NK-92 treated with Interleukin-12 subunit alpha and Interleukin-12 subunit beta, amount 100 ng/mL, for 24 hours (cell line): ENCODE measurements at places on chromosomes 11 and 22.

DNA sequence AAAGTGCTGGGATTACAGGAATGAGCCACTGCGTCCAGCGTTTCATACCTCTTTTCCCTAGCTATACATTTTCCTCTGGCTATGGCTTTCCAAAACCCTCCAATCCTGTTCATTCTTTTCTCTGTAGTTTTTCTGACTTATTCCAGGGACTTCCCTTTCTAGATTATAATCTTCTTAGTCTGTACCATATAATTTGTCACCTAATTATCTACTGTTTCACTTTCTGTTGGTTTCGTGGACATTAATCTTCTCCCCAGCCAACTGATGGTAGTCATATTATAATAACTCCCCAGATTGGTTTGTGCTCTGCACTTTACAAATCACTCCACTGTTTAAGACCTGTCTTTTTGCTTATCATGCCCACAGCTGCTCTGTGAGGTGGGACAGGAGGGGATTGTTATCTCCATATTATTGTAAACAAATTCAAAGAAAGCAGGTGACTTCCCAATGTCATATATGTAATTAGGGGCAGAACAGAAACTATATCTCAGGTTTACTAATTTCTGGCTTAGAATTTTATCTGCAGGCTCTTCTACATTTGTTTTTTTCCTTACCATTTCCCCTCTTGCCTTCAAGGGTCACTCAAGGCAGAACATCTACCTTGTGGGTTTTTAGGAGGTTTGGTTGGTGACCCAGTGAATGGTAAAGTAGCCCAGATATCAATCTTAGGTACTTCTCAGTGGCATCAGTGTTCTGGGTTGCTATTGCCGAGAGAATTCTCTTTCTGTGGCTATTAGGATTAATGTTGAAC, 23.9 kb downstream of the STIM1 start:
- DNase-seq = no peak

- no peak for DNase-seq
Measured at GRCh38 chr11:125192183-125192582, 27.6 kb downstream of the PKNOX2 start.

DNA sequence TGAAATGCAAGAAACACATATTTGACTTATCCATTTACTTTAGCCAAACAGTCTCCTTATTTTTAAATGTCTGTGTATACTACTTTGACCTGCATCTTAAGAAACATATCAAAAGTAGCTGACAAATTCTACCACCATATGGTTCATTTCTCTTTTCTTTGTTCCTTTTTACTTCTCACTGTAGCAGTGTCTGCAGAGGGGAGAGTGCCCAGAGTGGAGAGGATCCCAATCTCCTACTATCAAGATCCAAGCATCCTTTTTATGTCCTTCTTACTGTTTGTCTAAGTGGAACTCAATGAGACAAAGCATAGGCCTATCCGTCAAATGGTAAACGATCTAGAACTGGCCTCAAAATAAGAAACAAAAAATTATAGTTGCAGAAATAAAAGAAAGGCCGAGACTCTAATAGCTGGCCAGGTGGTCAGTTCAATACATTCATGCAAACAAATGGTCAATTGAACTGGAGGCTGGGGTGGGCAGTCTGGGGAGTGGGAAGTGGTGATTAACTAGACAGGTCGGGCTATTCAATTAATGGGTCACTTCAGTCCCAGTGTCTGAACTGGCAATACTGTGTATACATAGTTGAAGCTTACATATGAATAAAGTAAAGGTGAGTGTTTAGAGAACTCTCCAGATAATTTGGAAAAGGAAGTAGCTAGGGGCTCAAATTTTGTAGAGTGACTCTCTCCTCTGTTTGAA, 149.1 kb downstream of the MAML2 start:
- DNase-seq = no peak

DNA sequence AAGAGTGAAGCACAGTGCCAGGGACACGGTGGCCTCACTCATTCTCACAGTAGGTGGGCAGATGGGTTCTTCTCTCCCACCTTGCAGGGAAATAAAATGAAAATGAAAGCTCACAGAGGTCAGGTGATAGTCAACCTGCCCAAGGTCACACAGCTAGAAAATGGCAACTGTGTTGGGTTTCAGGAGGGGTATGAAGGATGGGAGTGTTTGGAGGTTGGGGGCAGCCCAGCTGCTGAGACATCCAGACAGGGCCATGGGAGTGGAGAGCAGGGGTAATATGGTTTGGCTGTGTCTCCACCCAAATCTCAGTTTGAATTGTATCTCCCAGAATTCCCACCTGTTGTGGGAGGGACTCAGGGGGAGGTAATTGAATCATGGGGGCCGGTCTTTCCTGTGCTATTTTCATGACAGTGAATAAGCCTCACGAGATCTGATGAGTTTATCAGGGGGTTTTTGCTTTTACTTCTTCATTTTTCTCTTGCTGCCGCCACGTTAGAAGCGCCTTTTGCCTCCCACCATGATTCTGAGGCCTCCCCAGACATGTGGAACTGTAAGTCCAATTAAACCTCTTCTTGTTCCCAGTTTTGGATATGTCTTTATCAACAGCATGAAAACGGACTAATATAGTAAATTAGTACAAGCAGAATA, 247.0 kb downstream of the TENM4 start:
- no peak for DNase-seq

GRCh38 chr11:124359566-124359965, 24.7 kb downstream of the OR8B2 start:
- no peak for DNase-seq

DNA sequence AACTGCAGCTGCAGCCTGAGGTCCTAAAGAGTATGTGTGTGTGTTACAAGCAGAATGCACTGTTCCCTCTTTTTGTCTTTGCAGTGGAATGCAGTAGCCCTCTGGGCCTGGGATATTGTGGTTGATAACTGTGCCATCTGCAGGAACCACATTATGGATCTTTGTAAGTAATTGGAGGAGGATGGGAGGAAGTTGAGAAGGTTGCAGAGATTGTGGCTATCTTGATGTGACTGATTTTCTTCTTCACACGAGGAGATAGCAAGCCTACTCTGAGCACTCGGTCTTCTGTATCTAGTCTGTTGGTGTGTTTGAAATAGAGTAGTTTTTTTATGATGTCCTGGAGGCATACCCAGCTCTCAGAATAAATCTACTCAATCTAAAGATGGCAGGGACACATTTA, 2.3 kb downstream of the RBX1 start:
- DNase-seq = no peak

GRCh38 chr22:47382164-47382890, 619.9 kb downstream of the TBC1D22A start:
- DNase-seq = no peak

DNA sequence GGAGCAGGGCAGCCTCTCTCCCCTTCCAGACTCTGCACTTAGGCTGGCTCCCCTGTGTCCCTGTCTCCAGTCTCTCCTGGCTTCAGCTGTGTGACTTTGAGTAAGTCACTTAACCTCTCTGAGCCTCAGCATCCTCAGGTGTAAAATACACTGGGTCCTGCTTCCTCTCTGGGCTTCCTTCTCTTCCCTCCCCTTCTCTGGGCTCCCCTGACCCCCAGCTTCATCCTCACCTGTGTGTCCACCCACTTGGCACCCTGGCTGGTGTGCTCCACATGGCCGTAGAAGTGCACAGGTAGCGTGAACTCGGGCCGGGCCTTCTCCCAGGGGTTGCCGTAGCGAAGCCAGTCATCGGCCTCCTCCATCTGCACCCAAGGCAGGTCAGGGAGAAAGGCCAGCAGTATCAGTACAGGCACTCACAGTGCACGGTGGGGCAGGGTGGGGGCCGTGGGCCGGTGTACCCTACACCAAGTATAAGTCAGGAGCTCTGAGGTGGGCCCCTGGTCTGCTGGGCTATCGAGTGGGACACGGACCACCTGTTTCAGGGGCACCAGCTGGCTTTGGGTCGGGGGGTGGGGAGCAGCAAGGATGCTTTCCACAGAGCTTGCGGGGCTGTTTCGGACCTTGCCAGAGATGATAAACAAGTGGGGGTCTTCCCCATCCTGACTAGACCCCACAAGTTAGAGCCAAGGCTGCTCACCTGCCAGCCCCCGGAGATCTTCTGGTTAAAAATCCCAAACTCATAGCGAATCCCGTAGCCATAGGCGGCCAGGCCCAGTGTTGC, 2.0 kb downstream of the PYGM start:
- no peak for DNase-seq

GRCh38 chr11:2558397-2558796, 113.6 kb downstream of the KCNQ1 start:
- no peak for DNase-seq

- no peak for DNase-seq
Measured at GRCh38 chr11:22543261-22543660, 82.4 kb downstream of the FANCF start.
